ENCODE measurements at places on chromosomes 13 and 19.

- DNase-seq, result peak; percentile 87
Observed at GRCh38 chr19:18967358-18968146, 26.5 kb upstream of the HOMER3 start.

DNA sequence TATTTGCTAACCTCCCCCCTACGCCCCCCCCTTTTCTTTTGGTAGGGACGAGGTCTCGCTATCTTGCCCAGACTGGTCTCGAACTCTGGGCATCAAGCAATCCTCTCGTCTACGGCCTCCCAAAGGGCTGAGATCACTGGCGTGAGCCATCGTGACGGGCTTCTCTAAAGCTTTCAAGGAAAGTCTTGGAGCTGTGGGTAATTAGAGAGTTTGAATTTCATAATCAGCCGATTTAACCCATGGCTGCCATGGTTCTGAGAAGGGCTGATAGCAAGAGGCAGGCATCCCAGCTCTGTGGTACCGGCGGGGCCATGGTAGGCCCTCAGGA, 679 bp upstream of the ABHD8 start:
- DNase-seq, result no peak

DNA sequence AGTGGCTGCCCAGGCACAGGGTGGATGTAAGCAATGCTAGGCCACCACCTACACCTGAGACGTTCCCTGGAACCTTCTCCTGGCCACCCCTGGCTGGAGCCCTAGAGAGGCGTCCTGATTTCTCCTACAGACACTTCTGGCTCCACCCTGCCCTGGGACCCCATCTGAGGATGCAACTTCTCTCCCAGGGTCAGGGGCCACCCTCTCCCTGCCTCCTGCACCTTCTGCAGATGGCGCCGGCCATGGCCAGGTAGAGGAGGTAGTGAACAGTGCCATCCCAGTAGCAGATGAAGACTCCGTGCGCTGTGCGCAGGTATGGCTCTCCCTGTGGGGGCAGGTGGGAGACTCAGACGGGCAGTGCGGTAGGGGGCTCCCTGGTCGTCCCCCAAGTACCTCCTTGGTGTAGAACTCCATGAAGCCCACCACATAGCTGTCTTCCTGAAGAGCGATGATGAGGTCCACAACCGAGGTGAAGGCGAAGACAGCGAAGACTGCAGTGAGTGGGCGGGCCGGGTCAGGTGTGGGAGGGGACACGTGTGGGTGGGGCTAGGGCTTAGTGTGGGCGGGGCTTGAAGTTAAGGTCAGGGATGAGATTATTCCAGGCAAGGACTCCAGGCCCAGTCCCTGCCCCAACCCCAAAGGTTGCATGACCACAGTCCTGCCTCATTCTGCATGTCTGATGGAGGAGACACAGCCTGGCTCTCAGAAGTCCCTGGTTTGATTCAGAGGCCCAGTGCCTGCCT, 3.0 kb downstream of the TM6SF2 start:
- DNase-seq, result no peak

- peak; percentile 63 for DNase-seq
Observed at GRCh38 chr19:46990991-46991676, 28.5 kb upstream of the NPAS1 start.

DNA sequence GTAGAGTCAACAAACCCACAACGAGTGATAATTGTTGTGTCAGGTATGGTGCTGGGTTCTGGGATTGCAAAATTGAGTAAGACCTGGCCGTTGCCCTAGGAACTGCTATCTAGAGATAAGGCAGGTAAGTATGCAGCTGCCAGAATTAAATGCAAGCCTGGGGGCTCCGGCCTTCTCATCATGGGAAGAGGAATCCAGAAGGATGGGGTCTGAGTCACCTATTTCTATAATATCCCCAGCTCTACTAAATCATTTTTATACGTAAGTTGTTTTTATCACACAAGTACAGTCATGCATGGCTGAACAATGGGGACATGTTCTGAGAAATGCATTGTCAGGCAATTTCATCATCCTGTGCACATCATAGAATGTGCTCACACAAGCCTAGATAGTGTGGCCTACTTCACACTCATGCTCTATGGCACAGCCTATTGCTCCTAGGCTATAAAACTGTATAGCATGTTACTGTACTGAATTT, 203.0 kb downstream of the KLF5 start:
- DNase-seq, result no peak

DNA sequence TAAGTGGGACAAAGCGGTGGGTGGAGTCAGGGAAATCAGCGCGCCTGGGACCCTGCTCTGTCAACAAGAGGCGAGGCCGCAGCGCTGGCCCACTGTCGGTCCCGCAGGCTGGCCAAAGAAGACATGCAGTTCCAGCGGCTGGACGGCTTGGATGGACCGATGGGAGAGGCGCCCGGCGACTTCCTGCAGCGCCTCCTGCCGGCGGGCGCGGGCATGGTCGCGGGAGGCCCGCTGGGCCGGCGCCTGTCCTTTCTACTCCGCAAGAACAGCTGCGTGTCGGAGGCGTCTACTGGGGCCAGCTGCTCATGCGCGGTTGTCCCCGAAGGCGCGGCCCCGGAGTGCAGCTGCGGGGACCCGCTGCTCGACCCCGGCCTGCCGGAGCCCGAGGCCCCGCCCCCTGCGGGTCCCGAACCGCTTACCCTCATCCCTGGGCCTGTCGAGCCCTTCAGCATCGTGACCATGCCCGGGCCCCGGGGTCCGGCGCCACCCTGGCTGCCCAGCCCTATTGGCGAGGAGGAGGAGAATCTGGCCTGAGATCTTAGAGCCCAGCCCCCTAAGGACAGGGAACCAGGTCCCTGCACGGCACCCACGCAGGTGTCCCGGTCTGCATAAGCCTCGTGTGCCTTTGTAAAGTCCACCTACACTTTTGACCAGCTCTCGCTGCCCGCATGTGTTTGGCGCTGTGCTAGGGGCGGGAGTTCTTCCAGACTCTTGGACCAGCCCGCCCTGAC, 6.1 kb downstream of the BEST2 start:
- DNase-seq, result peak; percentile 64

- DNase-seq, result no peak
Observed at GRCh38 chr13:100773923-100774663, 99.5 kb upstream of the TMTC4 start.

GRCh38 chr19:18571564-18572344, at the start of gene UBA52:
UBA52 (plus strand) TSS chr19:18571857; CDS start chr19:18573301, 1,444 bp downstream.
- peak; percentile 95 for DNase-seq

GRCh38 chr13:61880578-61881283, 465.1 kb upstream of the PCDH20 start:
- DNase-seq, result peak; percentile 31

DNA sequence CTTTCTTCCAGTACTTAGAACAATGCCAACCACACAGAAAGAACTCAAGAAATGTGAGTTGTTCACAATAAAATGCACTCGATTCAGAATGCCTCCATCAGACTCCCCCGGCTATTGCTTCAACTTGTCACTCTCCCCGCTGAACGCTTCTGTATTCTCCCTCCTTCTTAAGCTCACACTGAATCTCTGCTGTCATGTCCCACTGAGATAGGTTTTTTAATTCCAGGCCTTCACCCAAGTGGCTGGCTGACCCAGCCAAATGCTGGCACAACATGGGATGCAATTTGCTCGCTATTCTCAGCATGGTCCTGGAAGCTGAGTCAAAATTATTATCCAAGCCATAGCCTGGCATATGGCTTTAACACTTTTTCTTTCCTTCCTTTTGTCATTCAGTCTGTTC, 76.8 kb upstream of the SERP2 start:
- no peak for DNase-seq

- peak; percentile 77 for DNase-seq
Observed at GRCh38 chr19:40598121-40598917, 2.9 kb upstream of the LTBP4 start.

- peak; percentile 78 for DNase-seq
Observed at GRCh38 chr13:113393563-113394338, 29.8 kb upstream of the GRTP1 start.

- DNase-seq, result no peak
Observed at GRCh38 chr19:29086182-29086581, 126.8 kb downstream of the UQCRFS1 start.

DNA sequence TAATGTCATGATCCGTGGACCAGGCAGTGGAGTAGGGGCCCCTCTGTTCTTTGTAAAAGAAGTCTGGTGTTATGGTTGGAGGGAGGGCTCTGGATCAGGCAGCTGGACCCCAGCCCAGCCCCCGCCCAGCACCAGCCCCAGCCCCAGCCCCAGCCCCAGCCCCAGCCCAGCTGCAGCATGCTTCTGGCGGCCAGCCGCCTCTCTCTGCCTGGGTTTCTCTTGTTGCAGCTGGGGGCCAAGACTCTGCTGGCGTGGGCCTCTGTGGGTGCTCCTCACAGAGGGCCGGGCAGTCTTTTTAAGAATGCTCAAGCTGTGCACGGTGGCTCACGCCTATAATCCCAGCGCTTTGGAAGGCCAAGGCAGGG, 17.9 kb downstream of the DOT1L start:
- no peak for DNase-seq

DNA sequence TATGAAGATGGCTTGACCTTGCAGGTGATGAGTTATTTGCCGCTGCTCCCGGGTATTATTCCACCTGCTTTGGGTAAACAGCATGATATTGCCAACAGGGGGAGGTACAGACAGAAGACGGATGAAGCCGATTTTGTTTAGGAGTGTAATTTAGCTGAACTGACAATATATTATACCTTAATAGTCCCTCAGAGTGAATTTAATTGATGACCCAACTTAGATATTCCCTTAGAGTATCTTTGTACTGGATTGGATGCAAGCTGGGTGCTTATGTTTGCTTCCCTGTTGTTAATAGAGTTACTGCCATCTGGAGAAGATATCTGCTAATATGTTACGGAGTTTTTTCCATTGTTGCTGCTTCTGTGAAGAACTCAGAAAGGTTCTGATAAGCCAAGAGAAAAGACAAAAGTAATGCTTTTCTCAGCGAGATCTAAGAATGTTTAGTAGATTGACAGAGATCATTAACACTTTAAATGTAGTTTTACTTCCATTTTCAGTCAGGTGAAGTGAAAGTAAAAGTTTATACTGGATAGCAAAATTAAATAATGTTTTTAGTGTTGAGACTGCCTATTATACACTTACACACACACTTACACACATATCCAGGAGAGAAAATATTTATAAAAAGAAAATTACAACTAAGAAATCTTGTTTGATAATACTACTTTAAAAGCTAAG, 2220.8 kb upstream of the PCDH20 start:
- DNase-seq, result peak; percentile 40

- DNase-seq, result peak; percentile 44
Observed at GRCh38 chr19:45693106-45693788, 781 bp downstream of the QPCTL start.

- DNase-seq, result no peak
Observed at GRCh38 chr19:42175952-42176648, 41.4 kb downstream of the DEDD2 start.

DNA sequence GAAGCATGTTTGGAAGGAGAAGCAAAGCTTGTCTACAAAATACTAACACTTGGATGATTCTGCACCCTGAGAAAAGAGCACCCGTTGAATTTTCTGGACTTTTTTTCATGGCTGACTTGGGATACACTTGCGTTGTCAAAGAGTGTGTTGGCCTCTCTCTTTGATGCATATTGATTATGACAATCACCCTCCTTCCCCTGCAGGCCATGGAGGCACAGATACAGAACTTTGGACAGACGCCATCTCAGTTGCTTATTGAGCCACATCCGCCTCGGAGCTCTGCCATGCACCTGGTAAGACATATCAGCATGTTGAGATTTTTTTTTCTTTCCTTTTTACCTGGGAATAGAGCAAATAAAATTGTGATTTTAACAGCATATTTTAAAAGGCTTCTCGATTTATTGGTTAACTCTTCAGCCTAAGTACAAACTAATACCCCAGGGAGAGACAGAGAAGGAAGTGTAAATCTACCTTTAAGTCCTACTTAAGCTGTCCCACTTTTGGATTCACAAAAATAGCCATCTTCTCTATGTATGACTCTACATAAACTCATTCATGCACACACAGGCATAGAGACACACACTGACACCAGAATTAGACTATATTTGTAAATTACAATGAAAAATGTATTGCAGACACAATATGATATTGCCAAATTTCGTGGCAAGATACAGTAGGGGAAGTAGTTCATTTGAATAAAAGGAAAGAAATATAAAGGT, 169.7 kb upstream of the MAB21L1 start:
- DNase-seq, result no peak

DNA sequence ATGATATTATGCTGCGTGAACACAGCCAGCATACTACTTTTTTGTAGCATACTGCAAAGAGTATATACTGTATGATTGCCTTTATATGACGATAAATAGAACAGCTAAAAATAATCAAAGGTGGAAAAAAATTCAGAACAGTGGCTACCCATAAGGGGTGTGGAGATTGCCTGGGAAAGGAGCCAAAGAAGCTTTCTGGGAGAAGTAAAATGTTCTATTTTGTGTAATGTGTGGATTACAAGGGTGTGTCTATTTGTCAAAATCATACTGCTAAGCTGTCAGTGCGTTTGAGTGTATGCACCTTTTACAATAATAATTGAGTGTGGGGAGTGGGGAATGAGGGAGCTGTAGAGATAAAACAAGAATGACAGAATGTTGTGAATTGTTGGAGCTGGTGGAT, 45.2 kb upstream of the MTIF3 start:
- DNase-seq, result no peak

- peak; percentile 83 for DNase-seq
Observed at GRCh38 chr13:58953638-58954037, 1210.1 kb downstream of the DIAPH3 start.

- DNase-seq, result no peak
Observed at GRCh38 chr19:47267350-47267759, 7.3 kb upstream of the INAFM1 start.

GRCh38 chr13:95713651-95714050, 36.7 kb downstream of the DNAJC3 start:
- DNase-seq, result no peak

GRCh38 chr13:93254775-93255174, 28.2 kb downstream of the GPC6 start:
- no peak for DNase-seq

GRCh38 chr13:28753208-28753892, 34.6 kb upstream of the SLC46A3 start:
- no peak for DNase-seq

GRCh38 chr19:38617283-38617763, 430 bp downstream of the MAP4K1 start:
- no peak for DNase-seq

DNA sequence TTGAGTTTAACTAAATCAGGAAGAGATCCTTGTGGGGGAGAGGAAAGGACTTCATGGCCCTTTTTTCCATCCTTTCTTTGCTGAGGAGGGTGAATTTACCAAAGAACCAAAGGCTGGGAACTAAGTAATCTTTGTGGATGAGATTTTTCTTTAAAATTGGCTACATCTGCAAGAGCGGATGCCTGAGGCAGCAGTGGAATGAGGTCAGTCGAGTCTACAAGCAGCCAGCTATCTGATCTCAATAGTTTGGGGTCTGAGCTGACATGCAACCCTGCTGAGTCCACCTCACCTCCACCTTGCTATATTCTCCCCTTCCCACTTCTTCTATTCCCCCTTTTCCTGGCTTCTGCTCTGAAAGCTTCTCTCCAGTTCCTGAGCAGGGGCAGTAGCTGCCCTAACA, 3.6 kb upstream of the DNAJC15 start:
- DNase-seq, result no peak
